ENCODE measurements at places on chromosomes 2 and 18.

- no peak for DNase-seq
Measured at GRCh38 chr2:100673691-100674485, 111.1 kb downstream of the PDCL3 start.

GRCh38 chr2:14635391-14635871 lies 2.9 kb downstream of the LRATD1 start:
- DNase-seq: peak; percentile 14

DNA sequence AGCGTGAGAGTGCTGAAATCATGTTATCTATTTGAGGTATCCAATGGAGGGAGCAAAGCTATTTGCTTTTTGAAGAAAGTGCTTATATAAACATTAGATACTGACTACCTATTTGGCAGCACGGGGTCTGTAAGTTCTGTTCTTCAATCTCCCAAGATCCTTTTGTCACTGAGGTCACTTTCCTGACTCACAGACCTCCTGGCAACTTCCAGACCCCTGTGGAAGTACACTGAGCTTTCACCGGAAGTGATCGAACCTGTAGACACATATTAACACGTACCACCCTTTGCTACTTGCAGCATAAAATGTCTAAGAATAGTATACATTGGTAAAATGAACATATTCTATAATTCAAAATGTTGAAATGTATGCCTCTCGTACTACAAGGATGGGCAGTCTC lies 452.6 kb upstream of the ST6GAL2 start:
- no peak for DNase-seq

DNA sequence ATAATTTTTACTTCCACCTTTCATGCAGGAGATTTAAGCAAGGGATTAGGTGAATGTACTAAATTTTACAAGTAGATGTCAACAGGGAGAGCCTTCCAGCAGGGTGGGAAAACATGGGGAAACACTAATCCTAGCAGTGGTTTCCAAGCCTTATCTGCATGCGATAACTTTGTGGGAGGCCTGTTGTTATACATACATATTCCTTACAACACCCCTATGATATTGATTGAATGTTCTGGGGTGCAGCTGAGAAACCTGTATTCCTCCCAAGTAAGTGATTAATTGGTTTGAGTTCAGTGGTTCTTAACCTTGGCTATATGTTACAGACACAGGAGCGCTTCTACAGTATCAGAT lies 65.9 kb downstream of the COL4A4 start:
- no peak for DNase-seq

GRCh38 chr2:11984316-11985158 lies 238.1 kb downstream of the LPIN1 start:
- DNase-seq: no peak

DNA sequence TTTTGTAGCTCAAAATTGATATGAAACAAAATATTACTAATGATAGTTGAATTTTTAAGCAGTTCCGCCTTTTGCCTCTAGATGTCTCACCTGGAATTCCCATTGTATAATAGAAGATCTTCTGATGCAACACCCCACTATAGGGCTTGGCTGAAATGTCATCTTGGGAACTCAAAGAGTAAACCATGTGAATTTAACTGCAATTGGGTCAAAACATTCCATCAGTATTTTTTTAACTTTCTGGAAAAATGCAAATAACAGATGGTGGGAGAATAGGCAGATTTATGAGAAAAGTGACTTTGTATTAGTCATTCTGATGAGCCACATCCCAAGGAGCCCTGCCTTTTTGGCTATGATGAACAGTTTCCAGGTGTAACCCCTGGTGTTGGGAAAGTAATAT lies 489.9 kb downstream of the NYAP2 start:
- DNase-seq: no peak

All from stimulated activated CD4-positive, alpha-beta T cell treated with anti-CD3 and anti-CD28 coated beads, Interleukin-15, amount 100 ng/mL, for 24 hours (primary cell).